ENCODE measurements at places on chromosomes 11 and 22. TPM values are rescaled to one million over a fixed set of nuclear protein-coding genes. Genes with fewer than 3 reads are reported as not detected.

Gene PLAAT5
- 0.23 TPM for total RNA-seq

Gene GGTLC3
- total RNA-seq = not detected

Gene ME3
- 5.0 TPM for total RNA-seq

Gene P2RX6
- total RNA-seq = 1.6 TPM

Gene SCUBE1
- total RNA-seq = 0.10 TPM

Gene MS4A1
- total RNA-seq = 22.2 TPM

Gene MMP11
- 1.6 TPM for total RNA-seq

Gene SLC22A6
- not detected for total RNA-seq

Gene ARL2
- total RNA-seq = 42.5 TPM

DNA sequence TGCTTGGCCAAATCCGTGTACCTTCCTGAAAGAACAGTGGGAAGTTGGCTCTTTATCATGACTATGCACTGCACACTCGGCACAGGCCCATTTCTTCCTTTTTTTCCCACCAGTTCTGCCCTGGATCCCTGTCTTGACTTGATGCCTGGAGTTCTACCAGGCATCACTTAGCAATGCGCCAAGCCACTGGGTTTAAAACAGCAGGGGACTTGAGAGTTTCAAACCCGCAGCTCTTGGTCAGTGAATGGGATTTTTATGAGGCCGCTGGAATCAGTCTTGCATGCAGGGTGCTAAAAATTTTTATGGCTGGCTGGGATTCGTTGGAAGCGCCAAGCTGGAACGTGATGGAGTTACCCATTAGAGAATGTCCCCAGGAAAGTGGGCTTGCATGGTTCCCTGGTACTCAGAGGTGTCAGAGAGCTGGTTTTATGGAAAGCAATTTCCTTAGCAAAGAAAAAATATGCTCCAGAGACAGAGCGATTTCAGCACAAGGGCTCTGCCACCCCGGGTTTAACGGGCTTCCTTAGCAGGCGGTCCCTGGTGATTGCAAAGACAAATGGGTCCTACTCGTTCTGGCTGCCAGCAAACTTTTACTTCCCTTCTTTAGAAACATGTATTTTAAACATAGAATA lies 432.9 kb downstream of the TENM4 start:
- no peak for DNase-seq

- DNase-seq = no peak
Observed at GRCh38 chr11:67494371-67495233, 10.6 kb downstream of the PITPNM1 start.

- DNase-seq = peak; percentile 82
Observed at GRCh38 chr22:38868886-38869381, 3.1 kb downstream of the CBX6 start.

GRCh38 chr11:78796956-78797355 lies 222.3 kb upstream of the NARS2 start:
- DNase-seq = no peak

GRCh38 chr11:131077340-131077739 lies 161.1 kb upstream of the SNX19 start:
- DNase-seq = no peak

DNA sequence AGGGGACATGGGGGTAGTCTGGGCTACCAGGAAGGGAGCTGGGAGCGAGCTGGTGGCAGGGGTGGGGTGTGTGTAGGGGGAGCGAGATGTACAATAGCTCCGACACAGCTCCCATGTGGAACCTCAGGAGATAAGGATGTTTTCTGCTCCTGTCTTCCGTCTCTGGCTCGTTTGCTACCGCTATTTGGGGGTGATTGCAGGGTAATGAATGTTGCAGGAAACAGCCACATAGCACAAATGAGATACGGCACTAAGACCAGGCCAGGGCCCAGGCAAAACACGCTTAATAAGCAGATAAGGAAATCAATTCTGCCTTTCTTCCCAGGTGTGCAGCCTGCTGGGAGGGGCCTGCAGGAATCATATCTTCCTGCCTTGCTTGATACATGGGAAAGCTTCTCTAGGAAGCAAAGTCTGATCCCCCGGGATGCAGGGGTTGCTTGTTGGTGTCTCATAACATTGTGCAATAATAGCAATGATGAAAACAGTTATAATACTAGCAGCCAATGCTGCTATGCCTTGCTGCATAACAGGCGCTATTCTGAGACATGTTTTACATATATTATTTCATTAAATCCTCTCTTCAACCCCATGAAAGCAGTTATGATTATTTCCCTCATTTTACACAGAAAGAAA lies 158.7 kb downstream of the ST3GAL4 start:
- no peak for DNase-seq

- DNase-seq = no peak
Observed at GRCh38 chr11:106022795-106023275, 795 bp upstream of the MSANTD4 start.

DNA sequence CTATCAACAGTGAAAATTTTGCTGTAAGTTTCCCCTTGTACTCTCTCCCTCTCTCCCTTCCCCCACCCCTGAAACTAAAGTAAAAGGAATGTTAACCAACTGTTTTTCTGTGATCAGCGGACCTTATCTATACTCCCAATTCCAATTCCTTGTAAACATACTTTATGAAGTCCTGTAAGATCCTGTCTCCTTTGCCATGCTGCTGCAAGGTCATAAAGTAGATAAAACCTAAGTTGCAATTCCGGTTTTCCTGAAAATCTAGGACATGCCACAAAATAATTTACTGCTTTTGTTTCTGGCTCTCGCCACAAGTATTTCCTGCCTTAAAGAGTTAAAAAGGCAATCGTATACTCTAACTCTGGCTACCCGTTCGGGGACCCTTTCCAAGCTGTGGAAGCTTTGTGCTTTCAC lies 1469.0 kb downstream of the LRRC4C start:
- no peak for DNase-seq

DNA sequence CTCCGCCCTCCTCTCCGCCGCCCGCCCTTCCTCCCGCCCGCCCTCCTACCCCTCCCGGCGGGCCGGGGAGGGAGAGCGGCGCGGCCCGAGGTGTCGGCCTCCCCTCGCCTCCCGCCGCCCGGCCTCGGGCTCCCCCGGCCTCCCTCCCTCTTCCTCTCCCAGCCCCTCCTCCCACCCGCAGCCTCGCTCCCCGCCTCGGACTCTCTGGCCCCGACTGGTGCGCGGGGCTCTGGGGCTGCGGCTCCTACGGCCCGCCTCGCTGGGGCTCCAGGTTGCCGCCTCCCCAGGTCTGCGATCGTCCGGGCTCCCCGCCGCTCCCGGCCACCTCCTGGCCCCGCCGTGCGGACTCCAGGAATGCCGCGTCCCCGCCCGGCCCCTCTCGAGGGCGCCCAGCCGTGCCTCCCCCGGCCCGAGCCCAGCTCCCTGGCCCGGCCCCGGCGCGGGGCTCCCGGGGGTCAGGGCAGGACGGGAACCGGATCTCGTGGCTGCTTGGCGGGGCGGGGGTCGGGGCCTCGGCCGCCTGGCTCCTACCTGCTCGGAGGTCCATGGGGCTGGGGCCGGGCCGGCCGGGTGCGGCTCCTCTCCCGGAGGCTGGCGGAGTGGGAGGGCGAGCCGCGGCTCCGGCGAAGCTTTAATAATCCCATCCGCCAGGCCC lies at the start of gene CLCF1:
Gene CLCF1 (minus strand): TSS at position 606 of the 655 bp plus-strand sequence. CDS start 59 bp downstream, at position 547.
- peak; percentile 27 for DNase-seq

DNA sequence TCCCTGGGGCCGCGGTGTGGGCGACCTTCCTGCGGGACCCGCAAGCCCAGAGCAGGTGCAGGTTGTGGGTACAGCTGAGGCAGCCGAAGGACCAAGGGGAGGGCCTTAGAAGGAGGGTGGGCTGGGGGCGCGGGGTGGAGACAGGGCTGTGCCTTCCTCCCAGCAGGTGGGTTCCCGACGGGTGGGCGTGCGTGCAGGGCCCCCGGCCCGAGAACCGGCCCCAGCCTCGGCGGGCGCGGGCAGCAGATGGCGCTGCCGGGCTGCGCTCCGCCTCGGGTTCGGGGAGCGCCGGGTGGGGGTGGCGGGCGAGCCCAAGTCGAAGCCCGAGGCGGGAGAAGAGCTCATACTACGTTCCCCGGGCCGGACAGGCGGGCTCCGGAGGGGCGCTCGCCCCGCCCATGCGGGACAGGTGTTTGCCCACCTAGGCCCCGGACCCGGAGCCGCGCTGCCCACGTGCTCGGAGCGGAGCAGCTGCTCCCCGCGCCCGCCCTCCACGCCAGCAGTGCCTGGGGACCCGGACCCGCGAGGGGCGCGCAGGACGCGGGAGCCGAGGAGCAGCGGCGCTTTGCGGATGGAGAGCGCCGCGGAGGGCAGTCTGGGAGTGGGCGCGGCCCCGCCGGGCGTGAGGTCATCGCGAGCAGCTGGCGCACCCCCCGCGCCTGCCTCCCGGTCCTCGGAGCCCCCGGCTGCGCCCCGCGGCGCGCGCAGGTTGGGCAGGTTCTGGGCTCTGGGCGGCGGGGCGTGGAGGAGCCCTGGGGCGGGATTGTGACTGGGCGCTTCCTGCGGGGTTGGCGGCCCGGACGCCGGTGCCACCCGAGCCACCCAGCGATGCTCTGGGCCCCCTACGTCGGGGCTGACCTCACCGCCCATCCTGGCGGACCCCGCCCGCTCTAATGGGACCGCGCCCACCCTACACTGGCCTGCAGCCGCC lies 25.3 kb downstream of the DUSP8 start:
- DNase-seq = peak; percentile 40

DNA sequence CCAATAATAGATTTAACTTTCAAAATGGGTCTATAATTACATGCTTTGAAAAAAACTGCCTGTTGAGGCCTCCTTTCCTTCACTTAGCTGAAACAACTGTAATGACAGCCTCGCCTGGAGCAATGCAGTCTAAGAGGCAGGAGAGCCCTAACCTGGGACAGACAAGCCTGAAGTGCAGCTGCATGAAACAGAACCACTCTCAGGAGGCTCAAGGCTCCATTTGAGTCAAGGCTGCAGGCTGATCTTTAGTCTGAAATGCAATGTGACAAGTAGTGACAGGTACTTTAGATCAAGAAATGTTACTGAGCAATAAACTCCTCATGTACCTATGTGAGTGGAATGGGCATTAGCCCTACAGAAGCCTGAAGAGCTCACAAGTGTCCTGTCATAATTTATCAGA lies 414.0 kb upstream of the LUZP2 start:
- no peak for DNase-seq

DNA sequence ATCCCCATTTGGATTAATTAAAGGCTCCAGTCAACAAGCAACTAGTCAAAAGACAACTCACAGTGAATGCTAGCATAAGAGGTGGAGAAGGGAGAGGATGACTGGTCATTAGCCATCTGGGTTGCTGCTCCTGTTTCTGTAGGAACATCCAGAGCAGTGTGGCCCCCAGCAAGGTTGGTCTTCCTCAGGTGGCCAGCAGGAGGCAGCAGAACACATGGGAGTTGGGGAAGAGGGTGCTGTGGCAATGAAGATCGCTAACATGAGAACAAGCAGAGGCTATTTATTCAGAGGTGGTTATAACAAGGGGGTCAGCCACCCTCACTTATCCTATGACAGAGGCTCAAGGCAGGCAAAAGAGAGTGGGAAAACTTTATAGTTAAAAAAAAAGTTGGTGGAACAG lies 21.3 kb downstream of the IZUMO1R start:
- peak; percentile 32 for DNase-seq

GRCh38 chr11:65524014-65524740 lies 706 bp upstream of the SCYL1 start:
- DNase-seq = no peak

- no peak for DNase-seq
Observed at GRCh38 chr22:43039800-43040199, 24.9 kb upstream of the PACSIN2 start.

DNA sequence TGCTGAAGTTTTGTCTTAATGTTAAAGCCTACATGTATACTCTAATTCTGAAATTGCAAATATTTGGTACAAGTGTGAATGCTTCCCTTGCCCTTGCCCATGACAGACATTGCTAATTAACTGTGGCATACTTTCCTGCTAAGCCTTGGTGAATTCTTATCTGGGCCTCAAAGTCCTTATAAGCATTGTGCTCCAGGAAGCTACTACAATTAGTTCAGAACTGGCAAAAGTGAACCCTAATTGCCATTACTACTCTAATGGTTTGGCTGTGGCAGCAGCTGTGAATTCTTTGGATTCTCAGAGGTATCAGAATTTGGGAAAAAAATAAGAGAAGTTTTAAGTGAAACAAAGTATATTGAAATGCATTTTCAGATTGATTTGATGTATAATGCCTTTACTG lies 24.3 kb downstream of the EMSY start:
- DNase-seq = no peak

- no peak for DNase-seq
Observed at GRCh38 chr11:18012122-18012905, 533 bp downstream of the SERGEF start.

- DNase-seq = no peak
Observed at GRCh38 chr11:72338741-72339140, 94.8 kb upstream of the PHOX2A start.

DNA sequence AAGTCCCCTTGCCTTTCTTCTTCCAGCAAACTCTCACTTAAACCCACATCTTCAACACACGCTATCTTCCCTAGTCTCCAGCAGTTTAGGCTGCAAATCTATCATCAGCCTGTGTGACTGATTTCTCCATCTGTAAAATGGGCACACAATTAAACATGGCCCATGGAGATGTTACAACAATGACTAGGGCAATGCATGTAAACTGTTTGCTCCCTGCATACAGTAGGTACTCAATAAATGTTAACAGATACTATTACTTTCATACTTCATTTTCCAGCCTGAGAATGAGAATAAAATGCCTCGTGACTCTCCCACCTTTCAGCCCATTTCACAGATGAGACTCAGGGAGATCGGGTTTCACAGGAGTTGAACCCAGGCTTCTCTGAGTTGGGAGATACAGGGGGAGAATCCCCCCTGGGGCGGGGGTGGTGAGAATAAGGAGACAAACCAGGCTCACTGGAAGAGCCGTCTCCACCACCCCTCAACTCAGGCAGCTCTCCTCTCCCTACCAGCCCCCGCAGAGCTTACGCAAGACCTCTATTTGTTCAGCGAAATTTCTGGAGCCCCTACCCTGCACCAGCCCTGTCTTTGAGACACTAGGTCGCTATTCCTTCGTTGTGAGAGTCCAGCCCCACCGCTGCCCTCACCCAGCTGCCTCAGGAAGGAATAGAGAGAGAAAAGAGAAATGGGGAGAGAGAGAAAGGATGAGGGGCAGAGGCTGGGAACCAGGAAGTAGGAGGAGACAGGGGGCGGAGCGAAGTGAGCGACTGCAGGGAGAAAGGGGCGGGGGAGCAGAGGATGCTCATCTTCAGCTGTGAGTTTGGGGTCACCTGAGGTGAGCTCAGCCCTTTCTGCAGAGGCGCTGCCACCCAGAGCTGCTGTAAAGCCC lies 42.1 kb upstream of the KLHL35 start:
- peak; percentile 59 for DNase-seq

GRCh38 chr22:23688121-23688520 lies 2.7 kb upstream of the RGL4 start:
- DNase-seq = no peak

DNA sequence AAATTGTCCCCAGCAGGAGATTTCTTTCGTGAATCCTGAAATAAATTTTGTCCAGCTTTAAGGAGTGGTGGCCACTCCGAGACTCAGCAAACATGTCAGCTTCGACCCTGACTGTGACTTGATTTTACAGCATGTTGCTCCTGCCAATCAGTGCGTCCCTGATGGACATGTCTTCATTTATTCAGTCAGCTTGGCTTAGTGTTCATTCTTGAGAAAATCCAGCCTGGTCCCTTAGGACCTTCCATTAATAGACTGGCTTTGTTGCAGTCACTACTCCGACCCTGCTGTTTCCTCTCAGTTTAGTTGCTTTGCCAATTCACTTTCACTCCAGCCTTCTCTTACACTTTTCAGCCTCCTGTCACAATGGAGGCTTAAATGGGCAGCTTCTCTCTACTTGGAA lies 30.5 kb downstream of the TMPRSS5 start:
- DNase-seq = no peak

GRCh38 chr22:20953342-20953608 lies 13.8 kb upstream of the AIFM3 start:
- DNase-seq = no peak
